ENCODE measurements at places on chromosomes 16 and 17.

GRCh38 chr16:4946917-4947316 lies 10.0 kb upstream of the PPL start:
- no peak for DNase-seq

- DNase-seq = no peak
Measured at GRCh38 chr16:85521552-85522307, 91.4 kb upstream of the GSE1 start.

- peak; percentile 73 for DNase-seq
Measured at GRCh38 chr17:29022074-29022473, 16.2 kb upstream of the SEZ6 start.

GRCh38 chr16:58511933-58512815 lies 3.1 kb upstream of the SETD6 start:
- peak; percentile 28 for DNase-seq

DNA sequence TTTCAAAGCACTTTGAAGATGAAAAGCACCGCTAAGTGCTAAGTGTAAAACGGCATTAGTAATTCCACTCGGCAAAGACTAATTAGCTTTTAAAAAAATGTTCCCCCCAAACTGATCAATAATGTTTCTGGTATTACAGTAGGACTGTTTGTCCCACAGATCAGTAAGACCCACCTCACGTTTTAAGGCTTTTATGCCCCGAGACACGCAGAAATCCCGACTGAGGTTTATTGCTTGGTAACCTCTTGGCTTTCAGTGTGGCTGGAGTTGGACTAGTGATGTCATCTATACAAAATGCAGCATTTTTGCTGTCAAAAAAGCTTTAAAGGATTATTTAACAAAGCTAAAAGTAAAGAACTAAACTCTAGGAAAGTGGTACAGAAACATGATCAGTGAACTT lies 414.6 kb upstream of the PSMD7 start:
- DNase-seq = no peak

DNA sequence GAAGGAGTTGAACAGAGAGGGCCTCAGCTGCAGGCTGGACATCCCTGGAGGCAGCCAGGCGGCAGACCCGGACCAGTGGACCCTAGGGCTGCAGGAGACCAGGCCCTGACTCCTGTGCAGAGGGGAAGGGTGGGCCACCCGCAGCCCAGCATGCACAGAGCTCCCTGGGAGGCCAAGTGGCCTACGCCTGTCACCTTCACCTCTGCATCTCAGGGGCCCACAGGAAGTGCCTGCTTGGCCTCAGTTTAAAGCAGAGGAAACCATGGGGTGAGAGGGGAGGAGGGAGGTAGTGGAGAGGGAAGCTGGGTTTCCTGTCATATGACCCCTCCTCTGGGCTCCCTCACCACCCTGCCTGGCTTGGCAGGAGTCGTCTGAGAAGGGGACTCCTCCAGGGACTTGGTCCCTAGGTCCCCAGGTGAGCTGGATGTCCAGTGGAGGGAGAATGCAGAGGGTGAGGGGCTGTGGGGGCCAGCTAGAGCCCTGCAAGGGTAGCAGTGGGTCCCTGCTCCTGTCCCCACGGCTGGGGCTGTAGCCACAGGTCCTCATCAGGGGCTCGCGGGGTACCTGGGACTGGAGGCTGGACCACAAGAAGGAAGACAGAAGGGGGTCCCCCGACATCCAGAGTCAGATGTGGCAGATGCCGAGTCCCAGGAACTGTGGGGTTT lies at the start of gene TMC8:
Gene TMC8 (plus strand): TSS at position 335 of the 665 bp plus-strand sequence. CDS start 818 bp downstream, outside the sequence.
- no peak for DNase-seq

- DNase-seq = no peak
Measured at GRCh38 chr17:65334406-65334805, 197.2 kb downstream of the RGS9 start.

DNA sequence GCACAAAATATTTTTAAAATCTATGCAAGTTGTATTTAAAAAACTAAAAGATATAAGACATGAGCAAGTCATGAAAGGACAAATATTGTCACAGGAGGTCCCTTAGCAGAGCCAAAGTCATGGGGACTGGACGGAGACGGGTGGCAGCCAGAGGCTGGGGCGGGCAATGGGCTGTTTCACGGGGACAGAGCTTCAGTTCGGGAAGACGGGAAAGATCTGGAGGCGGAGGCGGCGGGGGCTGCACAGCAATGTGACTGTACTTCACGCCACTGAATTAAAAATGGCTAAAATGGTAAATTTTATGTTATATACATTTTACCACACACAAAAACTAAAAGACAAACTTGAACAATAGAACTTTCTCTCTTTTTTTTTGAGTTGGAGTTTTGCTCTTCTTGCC lies 60.0 kb upstream of the METRNL start:
- no peak for DNase-seq

- no peak for DNase-seq
Measured at GRCh38 chr16:23128056-23128455, 21.2 kb downstream of the USP31 start.

- DNase-seq = no peak
Measured at GRCh38 chr17:36611345-36612072, 10.1 kb downstream of the MRM1 start.

DNA sequence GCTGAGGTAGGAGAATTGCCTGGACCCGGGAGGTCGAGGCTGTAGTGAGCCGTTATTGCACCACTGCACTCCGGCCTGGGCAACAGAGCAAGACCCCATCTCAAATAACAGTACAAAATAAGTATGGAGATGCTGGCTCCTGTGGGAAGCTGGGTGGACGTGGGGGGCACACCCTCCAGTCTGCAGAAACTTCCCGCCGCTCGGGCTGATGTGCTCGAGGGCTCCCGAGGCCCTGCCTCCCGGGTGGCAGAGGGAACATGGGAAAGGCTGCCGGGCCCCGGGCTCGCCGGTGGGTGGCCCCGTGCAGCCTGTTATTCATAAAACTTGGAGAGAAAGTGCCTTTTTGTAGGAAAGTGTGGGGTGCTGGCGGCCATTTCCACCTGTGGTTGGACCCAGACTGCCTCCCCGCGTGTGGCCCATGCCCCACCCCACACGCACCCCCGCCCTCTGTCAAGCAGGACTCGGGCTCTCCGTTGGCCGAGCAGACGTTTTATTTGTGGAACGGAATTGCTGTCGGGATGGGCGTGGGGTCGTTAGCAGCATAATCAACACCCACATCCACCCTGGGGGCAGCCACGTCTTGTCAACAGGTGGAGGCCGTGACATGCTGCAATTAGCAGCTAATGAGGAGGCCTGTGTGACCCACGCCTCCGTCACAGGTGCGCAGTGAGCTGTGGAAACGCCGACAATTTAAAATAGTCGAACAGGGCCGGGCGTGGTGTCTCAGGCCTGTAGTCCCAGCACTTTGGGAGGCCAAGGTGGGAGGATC lies 7.4 kb upstream of the CIAO3 start:
- DNase-seq = no peak

DNA sequence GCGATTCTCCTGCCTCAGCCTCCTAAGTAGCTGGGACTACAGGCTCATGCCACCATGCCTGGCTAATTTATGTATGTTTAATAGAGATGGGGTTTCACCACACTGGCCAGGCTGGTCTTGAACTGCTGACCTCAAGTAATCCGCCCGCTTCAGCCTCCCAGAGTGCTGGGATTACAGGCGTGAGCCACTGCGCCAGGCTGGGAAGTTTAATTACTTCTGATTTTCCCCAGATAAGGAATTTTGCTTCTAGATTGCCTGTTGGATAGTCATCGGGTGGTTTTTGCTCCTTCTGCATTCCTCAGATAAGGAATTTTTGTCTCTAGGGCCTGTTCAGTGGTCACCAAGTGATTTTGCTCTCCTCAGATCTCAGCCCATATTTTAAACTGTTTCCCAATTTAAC lies 112.5 kb downstream of the MAP2K4 start:
- DNase-seq = no peak

DNA sequence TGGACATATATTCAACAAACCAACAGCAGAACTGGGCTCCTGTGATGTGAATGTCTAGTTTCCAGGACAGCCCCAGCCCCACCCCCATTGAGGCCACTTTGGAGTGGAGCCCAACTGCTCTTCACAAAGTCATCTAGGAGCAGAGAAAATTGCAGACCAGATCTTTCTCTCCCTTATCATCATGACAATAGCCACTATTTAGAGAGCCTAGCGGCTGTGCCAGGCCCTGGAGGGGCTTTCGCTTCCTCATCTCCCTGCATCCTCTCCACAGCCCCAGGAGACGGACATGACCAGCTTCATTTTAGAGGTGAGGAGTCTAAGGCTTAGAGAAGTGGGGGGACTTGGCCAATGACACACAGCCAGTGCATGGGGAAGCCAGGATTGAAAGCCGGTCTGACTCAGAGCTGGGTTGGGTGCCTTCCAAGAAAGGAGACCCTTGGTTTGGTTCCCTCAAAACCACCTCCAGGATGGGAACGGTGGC lies 1.4 kb downstream of the PRSS8 start:
- DNase-seq = no peak

DNA sequence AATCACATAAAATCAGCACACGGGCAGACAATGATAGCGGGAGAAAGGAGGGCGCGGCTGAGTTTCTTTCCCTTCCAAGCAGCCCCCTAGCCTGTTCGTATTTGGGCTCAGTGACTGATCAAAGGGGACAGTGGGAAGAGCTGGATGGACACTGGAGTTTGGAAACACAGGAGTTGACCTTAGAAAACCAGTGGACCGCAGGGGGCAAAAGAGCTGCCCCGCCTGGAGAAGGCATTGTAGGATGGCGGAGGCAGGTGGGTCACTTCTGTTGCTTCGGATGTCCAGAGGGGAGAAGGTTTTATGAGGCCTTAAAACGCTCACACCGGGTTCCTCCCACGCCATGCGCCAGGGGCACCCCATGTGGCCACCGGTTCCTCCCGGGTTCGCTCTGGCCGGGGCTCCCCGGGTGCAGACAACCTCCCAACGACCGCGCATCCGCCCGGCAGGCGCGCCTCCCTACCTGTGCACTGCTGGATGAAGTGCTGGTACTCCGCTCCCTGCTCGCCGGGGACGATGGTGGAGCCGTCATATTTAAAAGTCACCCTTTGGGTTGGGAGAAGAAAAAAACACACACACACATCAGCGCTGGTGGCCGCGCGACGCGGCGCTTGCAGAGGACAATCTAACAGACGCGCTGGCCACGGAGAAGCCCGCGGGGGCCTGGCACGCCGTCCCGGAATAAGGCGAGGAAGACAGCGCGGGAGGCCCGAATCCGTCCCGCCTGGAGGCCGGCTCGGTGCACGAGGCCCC lies 662 bp downstream of the COTL1 start:
- DNase-seq = no peak

- DNase-seq = no peak
Measured at GRCh38 chr17:13485327-13485726, 116.4 kb downstream of the HS3ST3A1 start.

GRCh38 chr17:40538936-40539705 lies 26.2 kb downstream of the CCR7 start:
- DNase-seq = no peak

DNA sequence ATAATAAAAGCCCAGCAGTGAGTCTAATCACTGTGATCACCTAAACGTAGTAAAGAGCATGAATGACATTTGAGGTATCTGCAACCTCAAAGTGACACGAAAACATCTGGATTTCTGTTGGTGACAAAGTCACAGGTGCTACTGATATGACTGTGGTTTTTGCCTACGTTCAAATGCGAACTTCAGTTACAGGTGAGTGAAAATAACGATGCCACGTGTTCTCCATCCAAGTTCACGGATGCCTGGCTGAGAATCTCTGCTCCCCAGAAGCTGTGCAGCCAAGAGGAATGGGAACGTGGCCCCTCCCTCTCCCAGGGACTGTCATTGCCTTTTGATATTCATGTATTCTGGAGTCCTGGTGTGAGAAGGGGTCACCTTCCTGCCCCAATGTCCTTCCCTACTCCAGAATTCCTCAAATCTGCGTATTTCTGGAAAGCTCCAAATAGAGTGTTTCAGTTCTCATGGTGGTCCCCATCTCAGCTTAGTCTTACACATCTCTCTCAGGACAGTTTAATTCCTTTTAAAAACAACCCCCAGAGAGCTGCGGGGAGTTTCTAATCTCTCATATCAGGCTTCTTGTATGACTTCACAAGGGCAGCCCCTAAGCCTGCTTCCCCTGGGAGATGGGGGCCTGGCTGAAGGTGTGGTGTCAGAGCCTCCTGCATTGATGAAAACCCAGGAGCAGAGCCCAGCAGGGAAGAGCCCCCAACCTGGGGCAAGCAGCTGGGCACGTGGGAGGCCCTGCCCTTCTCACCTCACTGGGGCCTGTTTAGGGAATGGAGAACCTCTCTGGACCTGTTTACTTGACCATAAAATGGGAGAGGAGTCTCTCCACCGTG lies 25.8 kb downstream of the PIK3R5 start:
- DNase-seq = no peak

GRCh38 chr17:55822028-55822427 lies 71.2 kb downstream of the PCTP start:
- no peak for DNase-seq

- peak; percentile 73 for DNase-seq
Measured at GRCh38 chr16:87603684-87604633, 1.7 kb downstream of the JPH3 start.

- no peak for DNase-seq
Measured at GRCh38 chr16:23407436-23408127, 45.4 kb downstream of the COG7 start.

- DNase-seq = no peak
Measured at GRCh38 chr16:78192734-78193488, 93.5 kb downstream of the WWOX start.

- DNase-seq = no peak
Measured at GRCh38 chr16:970386-970765, 408 bp downstream of the LMF1 start.

- DNase-seq = no peak
Measured at GRCh38 chr16:82867485-82867884, 240.7 kb downstream of the CDH13 start.

DNA sequence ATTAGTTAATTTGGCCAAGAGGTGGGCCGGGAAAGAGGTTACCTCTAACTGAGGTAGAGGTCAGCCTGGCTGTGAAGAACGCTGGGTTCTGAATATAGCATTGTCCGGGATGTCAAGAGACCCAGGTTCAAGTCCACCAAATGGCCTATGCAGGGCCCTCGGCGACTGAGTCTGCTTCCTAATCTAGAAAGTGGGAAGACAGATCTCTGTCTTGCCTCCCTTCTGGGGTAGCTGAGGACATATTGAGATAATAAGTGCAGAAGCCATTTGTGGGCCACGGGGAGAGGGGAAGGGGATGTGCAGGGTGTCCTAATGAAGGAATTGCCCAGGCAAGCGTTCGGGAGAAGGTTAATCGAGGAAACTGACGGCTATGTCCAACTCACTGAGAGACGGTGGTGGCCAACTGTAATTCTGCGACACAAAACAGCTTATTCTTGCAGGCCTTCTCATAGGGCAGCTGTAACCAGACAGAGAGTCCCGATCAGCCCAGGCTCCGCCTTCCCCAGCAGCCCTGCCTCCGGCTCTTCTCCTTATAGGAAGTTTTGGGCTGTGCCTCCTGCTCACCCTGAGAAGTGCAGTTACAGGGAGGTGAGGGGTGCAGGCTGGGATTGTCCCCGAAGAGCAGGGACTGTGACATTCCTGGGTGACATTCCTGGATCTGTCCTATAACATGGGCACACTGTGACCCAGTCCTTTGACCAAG lies 15.9 kb downstream of the HASPIN start:
- no peak for DNase-seq

GRCh38 chr16:70151941-70152509 lies 21.6 kb upstream of the CLEC18C start:
- no peak for DNase-seq

DNA sequence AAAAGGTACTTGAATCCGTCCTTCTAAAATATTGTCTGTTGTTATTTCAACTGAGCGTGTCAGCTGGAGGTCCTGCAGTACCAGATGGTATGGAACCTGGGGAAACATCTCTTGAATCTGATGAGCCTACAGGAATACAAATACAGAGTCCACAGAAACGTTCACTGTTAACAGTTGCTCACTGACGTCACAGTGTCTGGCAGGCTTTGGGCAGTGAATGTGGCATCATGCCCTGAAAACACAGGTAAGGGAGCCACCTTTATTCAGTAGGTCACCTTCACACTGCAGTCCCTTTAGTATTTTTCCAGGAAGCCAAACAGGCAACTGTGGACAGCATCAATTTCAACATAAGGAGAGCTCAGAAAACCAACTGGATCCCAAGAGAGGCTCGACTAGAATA lies 56.1 kb downstream of the AMFR start:
- peak; percentile 23 for DNase-seq

All from NCI-H2171 (cell line).